Cardiac septum (tissue), 1 donor: ENCODE measurements at places on chromosomes 2 and 18.

GRCh38 chr2:73035899-73036711, 35.4 kb downstream of the SFXN5 start:
- no peak for DNase-seq

GRCh38 chr2:104969564-104969963, 68.3 kb upstream of the MRPS9 start:
- no peak for DNase-seq

- DNase-seq = no peak
Observed at GRCh38 chr2:20106746-20107145, 55.3 kb upstream of the LAPTM4A start.

GRCh38 chr2:219868635-219869034, 241.2 kb downstream of the SLC4A3 start:
- DNase-seq = no peak

GRCh38 chr2:20526708-20527107, 79.8 kb downstream of the RHOB start:
- no peak for DNase-seq

DNA sequence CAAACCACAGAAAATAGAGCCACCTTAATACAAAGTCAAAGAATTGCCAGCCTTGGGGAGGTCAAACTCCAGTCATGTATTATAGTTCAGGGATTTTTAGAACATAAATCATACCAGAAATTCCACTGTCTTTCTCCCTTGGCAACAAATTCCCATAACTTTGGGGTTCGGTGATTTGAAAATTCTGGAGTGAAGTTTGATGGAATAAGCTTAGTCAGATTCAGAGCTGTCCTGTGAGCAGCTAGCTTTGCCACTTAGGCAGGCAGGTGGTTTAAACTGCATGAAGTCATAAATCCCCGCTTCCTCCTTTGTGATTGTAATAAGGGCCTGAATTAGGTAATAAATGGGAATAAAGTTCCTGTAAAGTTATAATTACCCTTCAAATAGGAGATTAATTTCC, 457.0 kb upstream of the HNMT start:
- DNase-seq = no peak

- no peak for DNase-seq
Observed at GRCh38 chr18:61334491-61334850, 1.2 kb downstream of the CDH20 start.

GRCh38 chr18:35688757-35689156, 107.2 kb downstream of the GALNT1 start:
- DNase-seq = no peak

- no peak for DNase-seq
Observed at GRCh38 chr2:48693066-48693465, 62.5 kb downstream of the LHCGR start.

DNA sequence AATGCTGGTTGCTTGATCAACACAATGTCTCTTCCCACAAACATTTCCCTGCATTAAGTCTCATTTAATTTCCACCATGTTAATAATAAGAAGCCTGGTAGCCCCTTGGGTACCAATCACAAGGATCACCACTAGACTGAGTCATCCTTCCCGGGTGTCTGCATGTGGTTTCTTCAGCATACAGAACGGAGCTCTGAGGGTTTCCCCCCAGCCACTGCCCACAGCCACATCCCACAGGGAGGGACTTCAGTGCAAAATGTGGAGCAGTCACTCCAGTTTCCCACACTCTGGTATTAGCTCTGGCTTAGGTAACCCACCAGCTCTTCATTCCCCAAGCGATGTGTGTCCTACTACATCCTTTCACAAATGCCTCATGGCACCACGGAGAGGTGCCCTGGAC, 42.7 kb upstream of the POLE4 start:
- DNase-seq = no peak

- DNase-seq = no peak
Observed at GRCh38 chr2:136770384-136770783, 5.0 kb downstream of the THSD7B start.
